NCI-H510A (cell line): ENCODE measurements at places on chromosomes 1 and 21.
A peak's percentile ranks its signal among the peaks of the same experiment; 100 is the strongest.

GRCh38 chr1:193701759-193702158 lies 515.3 kb upstream of the B3GALT2 start:
- no peak for DNase-seq

DNA sequence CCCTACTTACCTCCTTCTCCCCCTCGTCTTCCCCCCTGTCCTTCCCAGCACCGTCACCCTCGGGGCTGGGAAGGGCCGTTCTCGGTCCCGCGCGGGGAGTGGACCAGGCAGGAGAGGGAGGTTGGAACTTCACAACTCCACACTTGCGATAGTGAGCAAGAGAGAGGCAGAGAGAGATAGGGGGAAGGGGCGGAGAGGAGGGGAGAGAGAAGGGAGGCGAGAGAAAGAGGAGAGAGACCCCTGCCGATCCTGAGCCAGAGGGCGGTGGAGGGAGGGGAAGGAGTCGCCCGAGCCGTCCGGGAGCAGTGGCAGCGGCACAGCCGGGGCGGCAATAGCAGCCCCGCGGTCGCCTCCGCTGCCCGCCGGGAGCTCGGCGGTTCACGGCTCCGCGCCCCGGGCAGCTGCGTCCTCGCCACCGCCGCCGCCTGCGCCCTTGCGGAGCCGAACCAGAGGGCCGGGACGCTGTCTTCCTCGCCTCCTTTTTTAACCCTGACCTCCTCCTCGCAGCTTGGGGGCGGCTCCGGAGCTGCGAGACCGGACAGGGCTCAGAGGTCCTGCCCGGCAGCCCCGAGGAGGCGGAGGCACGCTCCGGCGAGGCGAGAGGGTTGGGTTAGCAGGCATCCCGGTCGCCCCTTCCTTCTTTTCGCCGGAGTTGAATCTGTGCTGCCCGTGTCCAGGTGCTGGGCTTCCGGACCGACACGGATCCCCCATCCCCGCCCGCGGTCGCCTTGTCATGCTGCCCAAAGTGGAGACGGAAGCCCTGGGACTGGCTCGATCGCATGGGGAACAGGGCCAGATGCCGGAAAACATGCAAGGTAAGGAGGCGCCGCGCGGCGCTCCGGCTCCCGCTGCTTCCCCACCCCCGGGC lies 11.7 kb downstream of the NR5A2 start:
- peak; percentile 32 for DNase-seq

- no peak for DNase-seq
Measured at GRCh38 chr1:145895471-145895870, 9.8 kb upstream of the ANKRD35 start.

GRCh38 chr1:179141592-179142251 lies 59.9 kb downstream of the TOR3A start:
- no peak for DNase-seq

DNA sequence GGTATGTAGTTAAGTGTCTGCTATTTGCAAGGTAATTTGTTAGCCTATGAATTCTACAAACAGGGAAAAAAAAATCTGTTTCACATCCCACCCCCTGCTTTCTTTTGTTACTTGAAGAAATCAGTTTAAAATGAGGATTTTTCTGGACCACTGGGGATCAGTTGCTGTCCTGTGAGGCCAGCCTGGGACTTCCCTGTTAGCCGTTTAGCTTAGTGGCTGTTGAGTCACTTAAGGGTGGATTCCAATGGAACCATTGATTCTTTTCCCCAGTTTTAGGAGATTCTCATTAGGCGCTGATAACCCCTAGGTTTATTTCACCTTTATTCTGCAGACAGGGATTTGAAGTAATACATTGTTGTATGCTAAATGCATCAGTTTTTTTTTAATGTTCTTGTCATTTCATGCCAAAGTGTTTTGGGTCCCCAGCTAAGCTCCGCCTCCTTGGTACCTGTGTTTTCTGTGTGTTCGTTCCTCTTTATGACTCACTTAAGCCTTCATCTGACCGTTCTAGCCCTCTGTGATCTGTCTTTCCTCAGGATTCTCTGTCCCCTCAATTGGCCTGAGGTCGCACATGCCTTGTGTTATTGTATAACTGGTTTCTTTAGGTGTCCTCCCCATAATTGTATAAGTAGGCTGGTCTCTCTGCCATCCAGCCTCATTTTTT lies 59.3 kb downstream of the NOS1AP start:
- DNase-seq: no peak

GRCh38 chr1:200233393-200233792 lies 176.4 kb downstream of the ZNF281 start:
- no peak for DNase-seq

GRCh38 chr1:63458750-63459149 lies 64.3 kb downstream of the ITGB3BP start:
- no peak for DNase-seq

- DNase-seq: no peak
Measured at GRCh38 chr1:245809361-245809760, 654.6 kb downstream of the KIF26B start.

- DNase-seq: no peak
Measured at GRCh38 chr1:101285922-101286570, 49.2 kb downstream of the S1PR1 start.

- DNase-seq: no peak
Measured at GRCh38 chr1:19113697-19114092, 96.4 kb downstream of the UBR4 start.

DNA sequence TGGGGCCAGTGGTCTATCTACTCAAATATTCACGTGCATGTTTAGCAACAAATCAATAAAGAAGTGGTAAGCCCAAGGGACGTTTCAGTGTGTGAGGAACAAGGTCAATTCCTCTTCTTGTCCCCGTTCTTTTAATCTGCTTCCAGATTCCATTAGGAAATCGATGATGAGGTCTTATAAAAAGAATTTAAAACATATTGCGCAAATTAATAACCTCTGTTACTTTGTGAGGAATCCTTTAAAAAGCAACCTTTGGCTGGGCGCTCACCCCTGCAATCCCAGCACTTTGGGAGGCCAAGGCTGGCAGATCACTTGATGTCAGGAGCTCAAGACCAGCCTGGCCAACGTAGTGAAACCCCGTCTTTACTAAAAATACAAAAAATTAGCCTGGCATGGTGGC lies 113.0 kb upstream of the TMPRSS2 start:
- no peak for DNase-seq

GRCh38 chr1:32759997-32760623 lies 57.0 kb downstream of the YARS1 start:
- DNase-seq: no peak

DNA sequence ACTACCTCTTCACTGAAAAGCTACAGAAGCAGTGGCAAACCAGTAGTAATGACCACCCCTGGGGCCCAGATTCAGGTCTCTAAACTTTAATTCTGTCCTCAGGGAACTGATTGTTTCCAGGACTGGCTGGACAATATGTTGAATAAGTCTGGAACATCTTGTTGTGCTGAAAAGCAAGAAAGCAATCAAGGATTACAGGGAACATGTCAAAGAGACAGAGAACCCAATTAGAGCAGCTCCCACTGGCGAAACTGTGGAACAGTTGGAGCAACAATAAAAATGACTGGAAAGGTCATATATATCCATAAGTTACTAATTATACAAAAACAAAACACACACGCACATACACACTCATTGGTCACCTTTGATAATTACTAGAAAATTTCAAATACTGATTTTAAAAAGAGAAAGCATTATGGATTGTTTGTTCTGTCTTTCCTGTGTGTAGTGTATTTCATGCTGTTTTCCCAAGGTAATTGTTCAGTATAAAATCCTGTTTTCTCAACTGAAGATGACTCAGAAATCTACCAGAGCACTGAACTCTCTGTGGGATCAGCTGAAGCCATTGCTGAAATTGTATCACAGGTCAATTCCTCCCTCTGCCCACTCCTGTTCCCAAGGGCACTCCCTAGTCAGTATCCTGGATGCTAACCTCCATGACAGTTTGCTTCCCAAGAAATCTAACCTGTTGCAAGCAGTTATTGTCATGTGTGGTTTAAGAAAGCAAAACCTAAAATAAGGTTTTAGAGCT lies 83.6 kb upstream of the RGS1 start:
- DNase-seq: no peak

DNA sequence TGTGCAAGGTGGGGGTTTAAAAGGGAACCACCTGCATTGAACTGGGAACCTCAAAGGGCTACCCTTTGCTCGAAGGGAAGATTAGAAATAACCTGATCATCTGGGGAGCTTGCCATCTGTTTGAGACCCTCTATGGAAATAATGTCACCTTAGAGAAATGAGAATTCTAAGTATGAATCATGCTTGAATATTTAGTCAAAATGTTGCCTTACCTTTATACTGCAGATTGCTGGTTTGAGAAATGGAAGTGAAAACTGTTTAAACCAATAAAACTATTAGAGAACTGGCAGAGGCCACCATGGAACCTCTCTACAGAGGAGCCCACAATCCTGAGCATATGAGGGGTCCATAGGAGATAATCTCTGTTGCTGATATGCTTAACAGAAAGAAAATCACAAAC lies 131.2 kb upstream of the FAM78B start:
- no peak for DNase-seq

DNA sequence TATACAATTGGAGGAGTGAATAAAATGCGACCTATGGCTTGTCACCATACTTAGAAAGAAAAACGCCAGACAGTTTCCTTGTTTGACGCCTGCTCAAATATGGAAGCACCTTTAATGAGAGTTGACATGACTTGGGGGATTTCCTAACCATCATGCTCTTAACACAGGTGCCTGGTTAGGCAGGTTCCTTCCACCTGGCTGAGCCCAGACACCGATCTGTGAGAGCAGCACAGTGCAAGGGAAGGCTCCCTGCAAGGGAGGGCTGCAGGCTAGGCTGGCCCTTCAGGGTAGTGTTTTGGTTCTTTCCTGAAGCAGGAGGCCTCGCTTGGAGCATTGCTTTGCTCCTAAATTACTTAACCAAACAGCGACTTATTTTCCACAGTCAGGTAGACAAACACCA lies 24.6 kb upstream of the KLHDC8A start:
- DNase-seq: no peak
